ENCODE measurements at places on chromosomes 4 and X.

- no peak for DNase-seq
These were observed 412.1 kb downstream of the ADAM29 start for GRCh38 chr4:175330236-175330635.

DNA sequence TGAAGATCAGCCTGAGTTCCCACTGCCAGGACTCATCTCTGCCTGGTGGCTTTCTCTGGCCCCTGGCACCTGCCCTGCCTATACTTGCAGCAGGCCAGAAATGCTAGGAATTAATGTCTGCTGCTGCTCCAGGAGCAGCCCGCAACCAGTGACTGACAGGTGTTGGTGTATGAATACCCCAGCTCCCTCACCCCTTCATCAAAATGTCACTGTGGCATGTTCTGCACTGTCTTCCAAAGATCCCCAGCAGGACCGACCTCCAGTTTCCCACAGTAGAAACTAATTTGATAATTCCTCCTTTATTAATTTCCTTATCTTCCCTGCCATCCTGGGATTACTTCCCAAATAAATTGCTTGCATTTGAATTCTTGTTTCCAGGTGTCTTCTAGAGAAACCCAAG, 425.4 kb downstream of the BCOR start:
- no peak for DNase-seq

GRCh38 chr4:125049711-125050110, 265.0 kb upstream of the FAT4 start:
- no peak for DNase-seq

DNA sequence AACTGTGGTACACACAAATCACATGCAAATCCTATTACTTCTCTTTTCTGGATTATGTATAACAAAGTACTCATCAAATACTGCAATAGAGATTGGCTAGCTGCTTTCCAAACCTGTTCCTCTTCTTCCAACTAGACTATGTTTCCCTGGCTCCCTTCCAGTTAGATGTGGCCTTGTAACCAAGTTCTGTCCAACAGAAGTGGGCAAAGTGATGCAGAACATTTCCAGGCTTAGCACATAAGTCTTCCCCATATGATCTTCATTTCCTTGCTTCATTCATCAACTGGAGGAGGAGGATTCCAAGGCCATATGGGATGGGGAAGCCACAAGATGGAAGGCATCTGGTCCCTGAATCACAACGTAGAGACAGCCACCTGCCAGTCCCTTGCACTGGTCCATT, 8.0 kb downstream of the SLC9A7 start:
- DNase-seq, result no peak

GRCh38 chrX:37825215-37825842, 22.0 kb downstream of the DYNLT3 start:
- peak; percentile 67 for DNase-seq

DNA sequence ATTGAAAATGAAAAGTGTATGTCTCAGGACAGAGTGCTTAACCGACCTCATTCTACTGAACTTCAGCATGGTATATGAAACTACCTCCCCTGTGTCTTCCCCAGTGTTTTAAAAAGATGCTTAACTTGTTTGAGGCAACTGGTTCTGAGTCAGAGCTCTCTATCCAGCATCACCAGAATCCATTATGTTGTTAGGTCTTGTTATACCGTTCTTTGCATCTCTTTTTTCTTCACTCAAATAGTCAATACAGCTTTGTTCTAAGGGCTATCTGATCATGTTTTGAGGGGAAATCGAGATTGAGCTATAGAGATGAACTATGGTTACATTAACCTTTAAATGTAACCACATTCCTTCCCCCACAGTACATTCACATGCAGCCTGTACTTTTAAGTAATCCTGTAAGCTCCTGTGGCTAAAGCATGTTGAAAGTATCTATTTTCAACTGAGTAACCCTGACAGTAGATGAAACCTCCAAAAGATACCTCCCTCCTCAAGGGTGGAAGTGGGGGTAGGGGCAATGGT, 514.4 kb downstream of the RPA4 start:
- DNase-seq, result no peak

DNA sequence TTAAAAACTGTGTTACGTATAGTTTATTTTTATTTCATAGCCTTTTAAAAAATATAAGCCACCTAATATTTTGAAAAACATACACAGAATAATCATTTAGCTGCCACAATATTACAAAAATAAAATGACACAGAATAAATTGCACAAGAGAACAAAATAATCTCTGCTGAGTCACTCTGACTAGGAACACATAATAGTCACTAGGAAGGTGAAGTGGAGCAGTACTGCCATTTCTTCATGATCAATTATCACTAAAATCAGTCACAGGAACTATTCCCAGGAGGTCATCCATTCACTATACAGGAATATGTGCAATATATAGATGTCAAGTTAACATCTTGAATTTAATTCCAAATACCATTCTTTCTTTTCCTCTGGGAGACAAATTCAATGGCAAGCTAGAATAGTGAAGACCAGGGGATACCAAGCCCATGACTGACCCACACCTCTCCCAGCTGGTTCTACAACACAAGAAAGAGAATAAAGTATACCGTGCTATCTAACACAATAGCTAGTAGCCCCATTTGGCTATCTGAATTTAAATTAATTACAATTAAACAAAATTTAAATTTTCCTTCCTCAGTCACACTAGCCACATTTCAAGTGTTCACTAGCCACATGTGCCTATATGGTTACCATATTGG, 5.9 kb downstream of the SMIM43 start:
- DNase-seq, result no peak

GRCh38 chr4:61251129-61251528, 51.0 kb downstream of the ADGRL3 start:
- no peak for DNase-seq

GRCh38 chr4:153159016-153159415, 45.2 kb upstream of the TRIM2 start:
- DNase-seq, result no peak

DNA sequence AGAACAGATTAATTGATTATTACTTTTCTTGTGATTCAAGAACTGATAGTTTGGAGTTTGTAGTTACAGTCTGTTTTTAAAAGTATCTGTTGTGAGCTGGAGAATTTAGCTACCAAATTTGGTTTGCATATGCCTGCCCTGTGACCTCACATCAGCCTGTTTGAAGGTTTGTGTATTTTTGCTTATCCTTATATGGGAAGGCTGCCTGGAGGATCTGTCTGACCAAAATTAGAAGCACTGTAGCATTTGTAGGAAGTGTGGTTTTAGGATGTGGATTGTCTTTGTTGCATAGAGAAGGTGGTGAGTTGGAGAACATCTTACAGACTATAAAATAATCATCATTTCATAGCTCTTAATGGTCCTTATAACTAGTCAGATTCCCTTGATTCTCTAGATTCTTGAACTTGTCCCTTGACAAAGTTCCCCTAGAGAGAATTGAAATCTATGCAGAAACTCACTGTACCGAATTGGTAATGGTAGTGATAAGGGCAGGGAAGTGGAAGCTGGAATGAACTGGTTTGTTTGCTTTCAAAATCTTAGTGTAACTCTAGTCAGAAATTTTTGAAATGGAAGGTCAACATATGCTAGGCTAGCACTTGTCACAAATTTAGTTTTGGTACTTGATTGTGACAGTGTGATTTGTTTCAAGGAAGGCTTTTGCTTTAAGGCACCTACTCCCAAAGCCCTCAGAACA, 57.3 kb downstream of the SH3BGRL start:
- no peak for DNase-seq

GRCh38 chrX:47628982-47629381, 748 bp downstream of the CFP start:
- DNase-seq, result no peak

DNA sequence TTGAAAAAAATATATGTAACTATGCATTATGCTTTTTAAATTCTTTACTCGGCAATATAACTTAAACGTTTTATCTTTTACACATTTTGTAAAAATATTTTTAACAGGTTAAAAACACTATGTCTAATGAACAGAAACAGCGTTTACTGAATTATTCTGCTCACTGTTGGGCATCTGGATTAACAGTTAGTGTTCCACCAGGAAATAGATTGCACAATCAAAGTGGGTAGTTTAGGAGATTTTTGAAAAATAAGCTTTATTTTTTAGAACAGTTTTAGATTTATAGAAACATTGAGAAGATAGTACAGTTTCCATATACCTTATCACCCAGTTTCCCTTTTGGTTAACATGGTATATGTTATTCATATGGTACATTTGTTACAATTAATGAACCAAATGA, 63.1 kb upstream of the FREM3 start:
- no peak for DNase-seq

DNA sequence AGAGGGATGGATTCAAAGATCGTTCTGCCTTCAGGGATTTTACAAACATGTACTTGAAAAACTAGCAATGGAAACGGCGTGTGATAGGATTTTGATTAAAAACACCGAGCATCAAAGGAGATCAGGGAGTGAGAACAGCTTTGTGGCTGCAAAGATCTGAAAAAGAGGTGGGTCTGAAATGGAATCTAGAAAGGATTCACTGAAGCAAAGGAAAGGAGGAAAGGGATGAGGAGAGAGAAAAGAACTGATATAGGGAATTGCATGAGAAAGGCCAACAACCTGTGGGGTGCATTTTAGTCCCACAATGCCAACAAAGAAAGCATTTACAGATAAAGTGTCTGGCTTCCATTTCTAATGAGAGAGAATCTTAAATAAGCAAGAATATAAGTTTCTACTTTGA, 23.1 kb downstream of the ADH4 start:
- no peak for DNase-seq

- no peak for DNase-seq
These were observed 10.8 kb upstream of the CITED1 start for GRCh38 chrX:72316408-72317110.

GRCh38 chrX:63417649-63418048, 66.5 kb upstream of the SPIN4 start:
- DNase-seq, result no peak

GRCh38 chr4:1236103-1236641, 12.8 kb downstream of the CTBP1 start:
- DNase-seq, result no peak

DNA sequence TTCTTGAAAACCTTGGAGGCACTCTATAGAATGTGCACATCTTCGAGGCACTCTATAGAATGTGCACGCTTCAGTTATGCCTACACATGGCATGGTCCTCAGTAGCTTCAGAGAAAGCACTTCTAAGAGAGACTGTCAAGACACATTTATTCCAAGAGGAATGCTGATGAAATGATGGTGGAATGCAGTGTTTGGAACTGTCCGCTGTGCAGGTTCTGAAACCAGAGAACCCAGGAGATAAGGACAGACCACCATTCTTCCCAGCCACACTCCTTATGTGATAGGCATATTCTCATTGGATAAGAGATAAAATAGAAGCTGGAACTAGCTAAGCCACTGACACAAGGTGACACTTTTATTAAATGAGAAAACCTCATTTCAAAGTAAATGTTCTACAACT, 263.3 kb downstream of the NLGN4X start:
- no peak for DNase-seq

- no peak for DNase-seq
These were observed 412.7 kb upstream of the TENM3 start for GRCh38 chr4:181830404-181831035.

- no peak for DNase-seq
These were observed 76.9 kb downstream of the MAGEB10 start for GRCh38 chrX:27884654-27885053.
